Parietal lobe (tissue), 2 donors: ENCODE measurements at places on chromosomes 16 and 17. TPM values are rescaled to one million over a fixed set of nuclear protein-coding genes. Genes with fewer than 3 reads are reported as not detected.

Gene CTRL
- 4.7 TPM for total RNA-seq

Gene GJD3
- not detected for total RNA-seq

Gene SCIMP
- not detected for total RNA-seq

Gene IKZF3
- under 0.01 TPM for total RNA-seq

Gene RNU2-1
- total RNA-seq: not detected

Gene SLC52A1
- total RNA-seq: not detected

Gene LHX1
- not detected for total RNA-seq

Gene CLEC10A
- not detected for total RNA-seq

Gene ANKFN1
- 7.5 TPM for total RNA-seq

Gene STH
- 26.6 TPM for total RNA-seq

Gene KIAA0753
- 62.6 TPM for total RNA-seq

Gene SLC35G6
- total RNA-seq: not detected

Gene KRTAP4-1
- total RNA-seq: not detected

Gene DNAI2
- total RNA-seq: not detected

Gene NPIPB13
- total RNA-seq: 8.5 TPM

Gene PIK3R6
- total RNA-seq: 0.94 TPM

Gene KRTAP17-1
- not detected for total RNA-seq

Gene TP53TG3C
- total RNA-seq: not detected

Gene RAMP2
- total RNA-seq: 9.1 TPM

Gene NXN
- 34.7 TPM for total RNA-seq

Gene HSF4
- 11.3 TPM for total RNA-seq

Gene CD300E
- not detected for total RNA-seq

Gene KRTAP2-3
- not detected for total RNA-seq

Gene CBLN1
- total RNA-seq: 5.0 TPM

Gene TLCD3A
- 18.8 TPM for total RNA-seq

Gene NETO2
- total RNA-seq: 182 TPM

Gene PRSS27
- 6.3 TPM for total RNA-seq
